Inflammatory macrophage (primary cell): ENCODE measurements at places on chromosomes 5 and 9.

GRCh38 chr5:74122979-74123590, 497.1 kb downstream of the ARHGEF28 start:
- no peak for DNase-seq

DNA sequence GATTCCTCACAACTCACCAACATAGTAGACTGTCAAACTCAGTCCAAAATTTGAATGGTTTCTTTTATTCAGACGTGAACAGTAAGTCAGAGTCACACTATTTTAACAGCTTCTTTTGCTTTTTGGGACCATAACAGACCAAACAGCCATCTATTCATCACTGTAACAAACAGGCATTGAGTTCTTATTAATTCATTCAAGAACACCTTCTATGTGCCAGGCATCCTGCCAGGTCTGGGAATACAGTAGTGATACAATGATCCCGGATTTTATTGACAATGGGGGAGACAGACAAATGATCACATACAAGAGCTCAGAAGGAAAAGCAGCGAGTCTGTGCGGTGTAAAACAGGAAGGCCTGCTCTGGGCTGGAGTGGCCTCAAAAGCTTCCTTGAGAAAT, 153.3 kb upstream of the ERCC6L2 start:
- no peak for DNase-seq

DNA sequence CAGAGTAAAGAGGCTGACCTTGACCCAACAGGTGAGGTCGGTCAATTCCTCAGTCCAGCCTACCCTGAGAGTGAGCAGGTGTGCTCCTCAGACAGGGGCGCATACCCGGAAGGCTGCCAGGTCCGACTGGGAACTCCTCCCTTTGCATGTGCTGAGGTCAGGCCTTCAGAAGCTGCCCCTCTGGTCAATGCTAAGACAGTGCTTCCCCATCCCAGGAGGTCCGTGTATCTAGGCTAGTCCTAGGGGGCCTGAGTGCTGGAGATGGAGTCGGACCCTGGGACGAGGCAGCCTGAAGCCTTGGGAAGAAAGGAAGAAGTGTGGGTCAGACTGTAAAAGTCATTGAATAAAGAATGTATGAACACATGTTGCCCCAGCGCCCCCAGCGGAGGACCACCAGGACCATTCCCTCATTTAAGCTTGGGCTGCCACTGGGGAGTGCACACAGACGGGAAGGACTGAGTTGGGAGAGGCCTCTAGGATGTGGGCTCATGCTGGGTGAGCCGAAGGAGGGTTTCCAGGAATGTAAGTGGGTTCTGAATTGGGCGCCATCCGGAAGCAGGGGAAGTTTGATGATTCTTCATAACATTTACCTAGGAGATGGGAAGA, 41.0 kb upstream of the GFPT2 start:
- no peak for DNase-seq

GRCh38 chr5:29460971-29461559, 1732.4 kb upstream of the CDH6 start:
- no peak for DNase-seq

DNA sequence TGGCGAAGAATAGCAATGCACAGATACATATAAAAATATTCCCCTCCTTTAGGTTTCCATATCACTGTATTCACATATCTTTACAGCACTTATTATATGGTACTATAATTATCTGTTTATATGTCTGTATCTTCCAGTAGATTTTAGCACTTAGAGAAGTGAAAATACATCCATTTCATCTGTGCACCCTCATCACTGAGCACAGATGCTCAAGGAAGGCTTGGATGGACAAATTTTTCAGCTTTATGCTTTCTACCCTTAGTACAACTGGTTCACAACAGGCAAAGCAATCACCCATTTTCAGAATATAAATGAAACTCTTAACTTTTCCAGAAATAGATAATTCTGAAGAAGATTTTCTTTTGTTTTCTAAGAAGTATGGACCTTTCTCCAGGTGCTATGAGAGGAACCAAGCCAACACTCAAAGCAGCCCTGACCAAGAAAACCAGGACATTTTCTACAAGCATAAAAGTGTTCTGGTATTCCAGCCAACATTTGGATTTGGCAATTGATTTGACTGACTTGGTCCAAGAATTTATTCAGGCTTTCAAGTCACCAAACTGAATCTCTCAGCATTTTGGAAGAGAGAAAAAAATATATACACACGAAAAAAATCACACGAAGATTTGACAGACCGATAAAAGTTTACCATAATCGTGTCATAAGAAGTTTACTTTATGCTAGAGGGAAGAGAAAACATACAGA, 170.2 kb upstream of the CD180 start:
- no peak for DNase-seq

GRCh38 chr5:74094096-74094781, 468.2 kb downstream of the ARHGEF28 start:
- DNase-seq: no peak

- DNase-seq: no peak
These were observed 227.3 kb upstream of the GLRA1 start for GRCh38 chr5:152151940-152152339.

GRCh38 chr5:32720300-32720699, 9.2 kb downstream of the NPR3 start:
- peak; percentile 15 for DNase-seq

DNA sequence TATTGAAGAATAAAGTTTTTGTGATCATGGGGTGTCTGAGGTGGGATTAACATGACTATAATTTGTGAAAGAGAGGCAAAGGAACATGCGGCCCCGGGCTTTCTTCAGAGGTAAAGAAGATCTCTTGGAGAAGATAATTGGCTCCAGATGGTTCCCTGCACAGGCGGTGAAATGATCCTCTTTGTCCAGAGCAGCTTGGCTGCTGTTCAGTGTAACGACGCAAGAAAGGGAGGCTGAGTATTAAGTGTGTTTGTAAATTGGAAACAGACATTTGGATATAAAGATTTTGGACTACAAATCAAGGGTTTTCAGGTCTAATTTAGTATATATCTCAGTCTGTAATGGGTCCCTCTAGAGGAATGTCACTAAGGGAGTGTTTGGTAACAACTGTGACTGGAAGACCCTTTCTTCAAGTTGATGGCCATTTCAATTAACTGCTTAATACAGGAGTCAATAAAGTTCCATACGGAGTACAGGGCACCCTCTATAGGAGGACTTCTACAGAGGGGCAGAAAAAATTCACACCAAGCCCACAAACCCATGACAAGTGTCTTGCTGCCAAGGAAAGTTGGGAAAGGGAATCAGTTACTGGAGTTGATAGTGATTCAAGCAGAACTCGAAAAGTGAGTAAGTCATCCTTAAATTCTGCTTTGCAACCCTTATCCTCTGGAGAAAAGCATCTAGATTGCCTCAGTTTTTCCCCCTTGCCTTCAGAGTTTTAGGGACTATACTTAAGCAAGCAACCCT, 4.1 kb downstream of the EQTN start:
- no peak for DNase-seq

DNA sequence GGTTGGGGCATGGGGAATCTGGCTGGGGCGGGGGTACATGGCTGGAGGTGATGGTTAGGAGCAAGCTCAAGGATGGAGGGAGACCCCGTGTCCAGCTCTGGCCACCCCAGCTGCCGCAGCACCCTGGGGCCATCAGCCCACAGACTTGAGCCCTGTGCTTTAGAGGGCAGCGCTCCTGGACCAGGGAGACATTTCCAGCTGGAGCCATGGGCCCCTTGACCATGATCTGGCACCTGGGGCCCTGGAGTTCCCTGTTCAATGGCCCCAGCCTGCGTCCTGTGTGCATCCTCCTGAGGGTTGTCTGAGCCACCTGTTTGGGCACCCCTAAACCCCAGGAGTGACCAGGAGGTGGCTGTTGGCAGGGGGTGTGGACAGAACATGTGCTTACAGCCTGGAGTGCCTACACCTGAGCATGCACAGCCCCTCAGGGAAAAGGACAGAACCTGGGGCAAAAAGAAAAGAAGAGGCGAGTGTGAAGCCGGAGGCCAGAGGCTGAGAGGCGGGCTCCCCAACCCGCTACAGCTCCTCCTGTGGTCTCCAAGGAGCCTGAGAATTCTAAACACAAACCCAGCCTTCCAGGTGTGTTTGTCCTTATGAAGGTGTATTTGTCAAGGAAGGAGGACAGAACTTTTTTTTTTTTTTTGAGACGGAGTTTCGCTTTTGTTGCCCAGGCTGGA, 126.7 kb downstream of the C9orf50 start:
- no peak for DNase-seq

- no peak for DNase-seq
These were observed 66.5 kb downstream of the COX7C start for GRCh38 chr5:86684222-86684621.

- DNase-seq: no peak
These were observed 24.5 kb downstream of the PRRC2B start for GRCh38 chr9:131418143-131419025.

GRCh38 chr5:150119421-150120061, 33.2 kb upstream of the CSF1R start:
- DNase-seq: peak; percentile 26

DNA sequence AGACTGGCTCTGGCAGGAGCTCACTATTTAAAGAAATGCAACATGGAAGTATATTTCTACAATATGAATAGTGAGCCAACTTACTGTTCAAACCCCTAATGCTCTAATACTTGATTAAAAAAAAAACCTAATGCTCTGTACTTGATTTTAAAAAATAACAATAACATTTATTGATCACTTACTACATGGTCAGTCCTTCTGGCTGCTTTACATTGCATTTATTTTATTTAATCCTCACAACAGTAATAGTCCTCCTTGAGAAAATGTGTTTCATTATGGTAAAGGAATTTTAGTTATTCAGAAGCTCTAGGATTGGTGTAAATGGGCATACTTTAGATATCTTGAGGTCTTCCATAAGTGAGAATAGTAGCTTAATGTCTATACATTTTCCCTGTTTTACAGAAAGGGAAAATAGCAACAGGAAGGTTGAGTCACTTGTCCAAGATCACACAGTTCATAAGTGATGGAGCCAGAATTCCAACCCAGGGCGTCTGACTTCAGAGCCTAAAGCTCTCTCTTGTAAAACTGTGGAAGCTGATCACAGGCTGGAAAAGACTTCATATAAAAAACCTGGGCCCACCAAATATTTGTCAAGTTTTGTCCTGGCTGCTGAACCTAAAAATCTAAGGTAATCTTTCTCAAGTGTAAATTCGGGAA, 1.0 kb downstream of the STARD4 start:
- peak; percentile 38 for DNase-seq

DNA sequence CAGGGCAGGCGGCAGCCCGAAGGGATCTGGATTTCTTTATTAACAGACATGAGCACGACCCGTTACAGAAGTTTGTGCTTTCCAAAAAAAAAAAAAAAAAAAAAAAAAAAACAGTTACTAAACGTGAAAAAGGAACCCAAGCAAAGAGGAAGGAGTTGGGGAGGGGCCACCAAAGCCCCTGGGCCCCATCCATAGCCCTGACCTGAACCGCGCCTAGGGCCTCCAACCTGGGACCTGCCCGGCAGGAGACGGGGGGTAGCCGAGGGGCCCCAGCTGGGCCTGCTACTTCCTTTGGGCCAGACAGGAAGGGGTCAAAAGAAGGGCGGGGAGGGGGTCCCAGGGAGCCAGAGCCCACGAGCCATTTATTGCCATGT, 10.0 kb downstream of the PRR7 start:
- DNase-seq: no peak

GRCh38 chr5:147310059-147310704, 75.4 kb downstream of the STK32A start:
- peak; percentile 84 for DNase-seq

DNA sequence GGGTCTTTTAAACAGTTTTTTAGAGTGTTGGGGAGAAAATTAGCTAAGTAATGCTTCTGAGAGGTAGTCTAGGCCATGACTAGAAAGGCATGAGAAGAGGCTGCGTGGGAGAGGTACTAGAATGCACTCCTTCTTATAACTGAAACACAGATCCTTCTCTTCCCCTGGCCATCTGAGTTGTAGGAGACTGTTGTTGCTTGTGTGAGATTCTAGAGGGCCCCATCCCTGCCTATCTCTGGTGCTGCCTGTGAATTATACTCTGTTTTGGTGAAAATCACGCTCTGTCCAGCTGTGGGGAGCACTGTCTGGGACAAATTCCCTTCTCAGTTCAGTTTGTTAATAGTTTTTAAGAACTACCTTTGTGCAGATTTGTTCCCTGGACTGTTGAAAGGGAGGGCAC, 37.5 kb downstream of the MAP1B start:
- DNase-seq: no peak

GRCh38 chr5:112614285-112614684, 123.4 kb upstream of the APC start:
- no peak for DNase-seq

DNA sequence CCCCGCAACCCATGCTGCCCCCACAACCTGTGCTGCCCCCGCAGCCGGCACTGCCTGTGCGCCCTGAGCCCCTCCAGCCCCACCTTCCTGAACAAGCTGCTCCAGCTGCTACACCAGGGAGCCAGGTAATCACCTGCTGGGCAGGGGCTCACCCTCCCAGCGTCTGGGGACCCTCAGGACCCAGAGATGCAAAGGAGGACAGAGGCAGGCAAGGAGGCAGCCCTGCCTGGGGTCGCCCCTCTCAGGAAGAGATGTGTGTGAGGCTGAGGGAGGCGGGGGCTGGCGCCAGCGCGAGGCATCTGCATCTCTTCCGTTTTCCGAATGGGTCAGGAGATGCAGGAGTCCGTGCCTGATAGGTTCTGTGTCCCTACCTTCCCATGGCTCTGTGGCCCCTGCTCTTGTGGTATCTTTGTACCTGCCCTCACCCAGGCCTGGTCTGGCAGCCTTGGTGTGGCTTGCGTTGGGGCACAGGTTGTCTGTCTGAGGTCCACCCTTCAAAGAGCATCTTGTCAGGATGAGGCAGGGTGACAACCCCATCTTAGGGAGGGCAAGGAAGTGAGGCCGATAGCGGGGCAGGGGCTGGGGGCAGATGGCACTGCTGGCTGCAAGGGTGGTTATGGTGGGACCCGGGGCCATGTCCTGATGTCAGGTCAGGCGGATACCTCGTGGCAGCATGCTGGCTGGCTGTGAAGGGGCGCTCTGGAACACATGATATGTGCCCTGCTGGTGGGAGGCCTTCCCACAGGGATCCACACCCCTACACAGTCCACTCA, 75.7 kb downstream of the WNK2 start:
- DNase-seq: no peak
